Amniotic stem cell (primary cell): ENCODE measurements at places on chromosomes 7 and 10.

DNA sequence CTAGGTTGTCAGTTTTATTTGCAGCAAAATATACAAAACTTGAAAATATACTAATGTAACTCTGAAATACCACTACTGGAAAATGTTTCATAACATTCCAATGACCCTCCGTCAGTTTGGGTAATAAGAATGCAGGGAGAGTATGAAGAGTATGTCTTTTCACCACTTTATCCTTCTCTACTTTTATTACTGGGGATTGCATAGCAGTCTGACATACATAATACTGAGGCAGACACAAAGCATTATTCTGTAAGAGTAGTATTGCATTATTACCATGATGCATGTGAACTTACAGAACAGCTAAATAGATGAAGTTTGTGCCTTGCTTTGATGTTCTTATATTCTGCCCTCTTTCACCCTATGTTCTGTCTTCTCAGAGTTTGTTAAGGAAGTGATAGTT lies 151.8 kb upstream of the TPK1 start:
- DNase-seq = no peak

DNA sequence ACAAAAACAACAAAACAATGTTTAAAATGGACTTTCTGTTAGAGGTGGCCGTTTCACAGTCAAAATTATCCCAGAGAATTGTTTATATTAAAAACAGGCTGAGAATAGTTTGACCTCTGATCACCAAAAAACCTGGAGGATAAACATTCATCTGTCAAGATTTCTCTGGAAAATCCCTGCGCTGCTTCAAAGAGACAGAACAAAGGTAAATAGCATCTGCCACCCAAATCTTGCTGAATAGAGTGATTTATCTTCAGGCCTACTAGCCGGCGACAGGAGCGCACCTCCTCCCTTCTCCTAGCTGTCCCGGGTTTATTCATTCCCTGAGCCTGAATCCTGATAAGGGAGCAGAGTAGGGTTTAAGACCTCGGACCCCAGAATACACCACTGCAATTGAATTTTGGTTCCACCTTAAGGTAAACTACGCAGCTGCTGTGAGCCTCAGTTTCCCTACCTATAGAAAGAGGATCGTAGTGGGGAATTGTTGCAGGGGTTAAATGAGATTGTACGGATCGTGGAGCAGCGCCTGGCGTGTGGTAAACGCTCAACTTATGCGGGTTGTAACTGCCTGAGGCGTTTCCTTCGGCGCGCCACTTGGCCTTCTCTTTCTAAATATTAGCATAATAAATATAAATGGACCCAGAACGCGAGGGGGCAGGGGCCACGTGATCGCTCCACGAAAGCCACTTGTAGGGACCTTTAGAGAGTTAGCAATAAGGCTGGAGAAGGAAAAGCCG lies 498 bp upstream of the ST7 start:
- DNase-seq = no peak

GRCh38 chr10:87716348-87716670 lies 56.6 kb downstream of the PAPSS2 start:
- DNase-seq = no peak

DNA sequence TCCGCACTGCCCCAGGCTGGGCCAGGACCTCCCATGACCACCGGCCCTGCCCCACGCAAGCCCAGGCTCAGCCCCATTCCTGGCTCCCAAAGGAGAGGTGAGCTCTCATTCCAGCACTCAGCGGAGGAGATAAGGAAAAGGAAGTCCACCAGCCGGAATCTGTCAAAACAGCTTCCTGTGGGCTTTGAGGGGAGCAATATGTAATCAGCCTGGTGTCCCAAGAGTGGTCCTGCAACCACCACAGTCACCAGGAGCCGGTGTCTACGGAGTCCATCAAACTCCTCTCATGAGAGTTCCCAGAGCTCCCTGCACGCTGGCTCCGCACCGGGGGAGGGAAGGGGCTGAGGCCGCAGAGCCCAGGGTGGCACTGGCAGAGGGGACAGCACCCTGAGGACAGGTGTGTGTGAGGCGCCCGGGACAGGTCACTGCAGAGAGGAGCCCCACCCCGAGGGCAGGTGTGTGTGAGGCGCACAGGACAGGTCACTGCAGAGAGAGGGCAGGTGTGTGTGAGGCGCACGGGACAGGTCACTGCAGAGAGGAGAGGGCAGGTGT lies 57.9 kb downstream of the STK32C start:
- no peak for DNase-seq

GRCh38 chr7:48446721-48447120 lies 275.5 kb downstream of the ABCA13 start:
- no peak for DNase-seq

- DNase-seq = no peak
Measured at GRCh38 chr7:132906193-132906835, 175.6 kb downstream of the CHCHD3 start.

- DNase-seq = peak; percentile 23
Measured at GRCh38 chr10:44703241-44704155, 207.6 kb upstream of the TMEM72 start.

GRCh38 chr7:91266689-91267090 lies 2.5 kb downstream of the FZD1 start:
- DNase-seq = no peak

GRCh38 chr7:101537205-101537604 lies 91.9 kb downstream of the MYL10 start:
- no peak for DNase-seq

- DNase-seq = no peak
Measured at GRCh38 chr10:75528392-75528791, 97.0 kb downstream of the LRMDA start.

GRCh38 chr7:92837000-92837749 lies 802 bp upstream of the CDK6 start:
- DNase-seq = no peak

DNA sequence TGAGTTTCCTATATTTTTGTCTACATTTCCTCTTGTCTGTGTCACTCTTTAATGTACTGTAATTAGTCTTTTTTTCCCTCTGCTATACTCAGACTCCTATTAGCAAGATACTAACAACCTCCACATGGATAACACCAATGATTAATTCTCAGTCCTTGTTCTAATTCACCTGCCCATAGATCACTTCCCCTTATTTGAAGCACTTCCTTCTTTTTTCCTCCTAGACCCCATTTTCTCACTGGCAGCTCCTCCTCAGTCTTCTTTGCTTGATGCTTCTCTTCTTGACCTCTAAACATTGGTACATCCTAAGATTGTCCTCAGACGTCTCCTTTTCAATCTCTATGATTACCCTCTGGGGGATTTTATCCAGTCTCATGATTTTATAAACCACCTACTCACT lies 98.2 kb upstream of the IMMP2L start:
- DNase-seq = no peak

- DNase-seq = no peak
Measured at GRCh38 chr10:3213758-3214515, 41.4 kb upstream of the PITRM1 start.

- DNase-seq = no peak
Measured at GRCh38 chr7:138948403-138948802, 32.8 kb downstream of the KIAA1549 start.

- no peak for DNase-seq
Measured at GRCh38 chr10:36068542-36068941, 426.4 kb upstream of the FZD8 start.

- no peak for DNase-seq
Measured at GRCh38 chr7:55278321-55278720, 86.8 kb upstream of the LANCL2 start.

DNA sequence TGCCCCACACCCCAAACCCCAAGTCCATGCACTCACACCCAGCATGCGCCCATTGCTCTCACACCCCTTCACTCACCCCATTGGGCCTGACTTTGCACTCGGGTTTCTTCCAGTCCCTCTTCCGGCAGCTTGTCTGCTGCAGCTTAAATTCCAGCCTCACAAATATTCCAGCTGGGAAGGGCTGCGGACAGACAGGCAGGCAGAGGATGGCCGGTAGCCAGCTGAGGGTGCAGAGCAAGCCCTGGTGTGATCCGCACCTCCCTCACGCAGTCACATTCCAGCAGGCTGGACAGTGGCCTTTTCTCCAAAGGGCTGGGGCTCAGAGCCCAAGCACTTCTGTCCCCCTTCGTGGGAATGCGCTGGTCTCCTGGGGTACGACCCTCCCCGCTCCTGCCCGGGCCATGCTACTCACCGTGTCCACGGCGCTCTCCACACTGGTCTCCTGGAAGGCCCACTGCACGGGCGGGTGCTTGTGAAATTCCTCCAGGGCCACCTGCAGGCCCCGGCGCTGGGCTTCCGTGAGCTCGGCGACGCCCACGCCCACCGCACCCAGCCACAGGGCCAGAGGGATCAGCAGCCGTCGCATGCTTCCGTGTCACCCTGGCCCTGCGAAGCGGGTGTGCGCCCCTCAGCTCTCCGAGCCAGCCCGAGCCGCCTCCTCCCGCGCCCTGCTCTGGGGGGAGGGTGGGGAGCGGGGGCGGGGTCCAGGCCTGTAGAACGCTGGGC lies 1.2 kb downstream of the RARRES2 start:
- DNase-seq = no peak

DNA sequence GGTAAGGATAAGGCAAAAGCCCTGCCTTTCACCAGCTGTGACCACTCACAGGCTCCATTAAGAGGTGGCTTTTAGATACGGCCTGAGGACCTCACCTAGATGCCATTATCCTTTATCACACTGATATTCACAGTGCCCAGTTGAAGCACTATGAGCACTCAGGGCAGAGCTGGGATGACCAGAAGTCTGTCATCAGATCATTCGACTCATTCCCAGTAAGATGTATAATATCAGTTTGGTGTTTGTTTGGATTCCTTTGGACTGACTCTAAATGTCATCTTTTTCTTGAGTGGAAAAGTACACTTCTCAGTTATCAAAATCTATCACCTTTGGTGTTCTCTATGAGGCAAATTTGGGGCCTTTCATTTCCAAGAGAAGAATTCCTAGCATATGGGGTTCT lies 18.7 kb downstream of the CCDC136 start:
- DNase-seq = no peak

DNA sequence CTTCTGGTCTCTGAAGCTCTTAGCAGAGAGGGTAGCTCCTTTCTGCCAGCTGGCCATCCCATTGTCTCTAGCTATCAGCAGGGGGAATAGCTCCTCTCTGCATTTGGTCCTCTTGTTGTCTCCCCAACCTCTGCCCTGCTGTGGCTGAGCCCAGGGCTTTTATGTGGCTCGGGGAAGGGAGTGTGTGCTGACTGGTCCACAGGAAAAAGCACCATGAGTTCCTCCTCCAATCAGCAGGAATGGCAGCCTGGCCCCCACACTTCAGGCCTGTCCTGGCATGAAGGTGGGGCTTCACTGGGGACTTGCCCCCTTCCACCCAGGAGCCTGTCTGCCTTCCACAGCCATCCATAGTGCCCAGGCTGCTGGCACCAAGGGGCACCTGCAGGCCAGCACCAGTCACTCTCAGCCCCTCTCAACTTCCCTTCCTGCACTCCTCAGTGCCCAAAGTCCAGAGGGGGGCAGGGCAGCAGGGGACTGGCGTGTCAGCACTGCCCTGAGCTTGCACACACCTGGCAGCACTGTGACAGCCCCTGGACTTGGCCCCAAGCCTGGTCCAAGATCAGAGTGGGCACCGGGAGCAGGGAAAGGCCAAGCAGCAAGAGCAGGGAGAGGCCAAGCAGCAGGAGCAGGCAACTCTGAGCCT lies 36.2 kb downstream of the NOLC1 start:
- no peak for DNase-seq

DNA sequence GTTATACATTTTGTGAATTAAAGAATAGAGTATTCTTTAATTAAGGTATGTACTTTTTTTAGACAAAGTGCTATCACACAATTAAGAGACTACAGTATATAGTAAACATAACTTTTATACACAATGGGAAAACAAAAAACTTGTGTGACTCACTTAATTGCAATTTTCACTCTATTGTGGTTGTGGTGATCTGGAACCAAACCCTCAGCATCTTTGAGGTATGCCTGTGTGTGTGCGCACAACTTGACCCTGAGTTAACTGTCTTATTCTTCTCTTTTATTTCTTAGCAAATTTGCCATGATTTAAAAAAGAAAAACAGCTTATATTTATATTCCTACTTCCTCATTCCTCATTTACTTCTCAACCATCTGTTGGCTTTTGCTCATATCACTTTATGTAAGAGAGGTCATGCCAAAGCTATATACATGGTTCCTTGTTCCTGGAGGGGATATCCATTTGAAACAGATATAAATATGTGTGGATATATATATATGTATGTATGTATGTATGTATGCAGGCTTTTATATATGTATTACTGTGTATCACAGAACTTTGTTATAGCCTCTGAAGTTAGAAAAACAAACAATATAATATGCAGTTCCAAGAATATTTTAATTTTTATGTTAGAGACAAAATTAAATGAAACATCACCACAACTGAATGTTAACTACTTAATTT lies 259.5 kb upstream of the HGF start:
- DNase-seq = no peak

DNA sequence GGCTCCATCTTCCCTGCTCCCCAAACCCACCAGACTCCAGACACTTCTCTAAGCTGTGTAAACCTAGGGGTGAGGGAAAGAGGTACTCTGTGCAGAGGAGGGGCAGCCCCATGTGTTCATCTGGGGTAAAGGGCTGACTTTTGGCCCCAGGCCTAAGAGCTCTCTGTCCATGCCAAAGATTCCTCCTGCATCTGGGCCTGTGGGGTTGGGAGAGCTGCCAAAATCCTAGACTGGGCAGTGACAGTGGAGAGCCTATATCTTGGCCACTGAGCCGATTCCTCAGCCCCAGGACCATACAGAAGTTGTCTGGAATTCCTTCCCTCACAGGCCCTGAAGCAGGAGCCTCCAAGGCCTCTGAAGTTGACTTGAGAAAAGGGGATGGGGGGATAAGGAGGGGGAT lies 25.3 kb upstream of the LEP start:
- no peak for DNase-seq

DNA sequence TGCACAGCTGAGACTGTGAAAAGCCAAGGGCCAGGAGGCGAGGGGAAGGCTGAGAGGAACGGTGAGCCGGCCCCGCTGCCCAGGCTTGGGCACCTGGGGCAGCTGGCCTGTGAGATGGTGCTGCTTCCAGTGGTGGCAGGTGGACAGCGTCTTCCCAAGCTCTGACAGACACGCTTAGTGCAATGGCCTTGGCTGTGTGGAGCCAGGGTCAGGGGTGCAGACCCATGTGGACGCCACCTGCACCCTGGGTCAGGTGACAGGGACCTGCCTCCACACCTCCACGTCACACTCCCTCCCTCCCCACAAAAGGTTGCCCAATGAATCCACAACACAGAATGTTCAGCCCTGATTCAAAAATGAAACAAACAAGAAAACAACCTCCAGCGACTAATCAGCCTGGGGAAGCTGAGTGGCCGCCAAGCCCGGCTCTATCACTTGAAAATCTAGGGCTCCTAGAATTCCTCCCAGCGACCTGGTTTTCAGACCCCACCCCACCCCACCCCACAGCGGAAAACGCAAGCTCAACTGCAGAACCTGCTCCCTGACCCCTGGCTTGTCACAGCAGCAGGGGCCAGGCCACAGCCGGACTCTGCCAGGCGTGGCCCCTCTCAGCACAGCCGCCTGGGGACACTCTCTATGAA lies 54.3 kb downstream of the PRKAG2 start:
- DNase-seq = no peak

- no peak for DNase-seq
Measured at GRCh38 chr7:42617071-42617765, 294.7 kb downstream of the C7orf25 start.

DNA sequence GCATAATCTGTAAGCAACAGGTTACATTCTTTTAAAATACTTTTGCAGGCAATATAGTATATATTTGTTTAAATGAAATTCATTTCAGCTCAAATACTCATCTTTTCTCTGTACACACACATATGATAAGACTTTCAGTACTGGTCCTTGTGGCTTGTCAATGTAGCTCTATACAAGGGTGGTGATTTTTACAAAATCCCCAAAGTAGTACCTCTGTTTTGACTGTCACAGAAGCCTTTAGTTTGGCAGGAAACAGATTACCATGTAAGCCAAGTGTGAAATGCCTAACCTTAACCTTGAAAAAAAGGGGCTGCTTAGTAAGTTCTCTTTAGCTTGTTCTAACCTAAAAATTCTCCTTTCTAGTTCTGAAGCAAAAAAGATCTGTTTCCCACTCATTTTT lies 87.9 kb downstream of the KCND2 start:
- no peak for DNase-seq
